Suprapubic skin (tissue), 4 donors: ENCODE measurements at places on chromosomes 5 and 9.
A peak's percentile ranks its signal among the peaks of the same experiment; 100 is the strongest.

GRCh38 chr5:76425928-76426804, 23.1 kb downstream of the IQGAP2 start:
- H3K27ac ChIP-seq: no peak overlapping the region
- no peaks in the 10 kb centered on the region for H3K36me3 ChIP-seq
- H3K27me3 ChIP-seq: no peaks in the 10 kb centered on the region
- no peak for DNase-seq

DNA sequence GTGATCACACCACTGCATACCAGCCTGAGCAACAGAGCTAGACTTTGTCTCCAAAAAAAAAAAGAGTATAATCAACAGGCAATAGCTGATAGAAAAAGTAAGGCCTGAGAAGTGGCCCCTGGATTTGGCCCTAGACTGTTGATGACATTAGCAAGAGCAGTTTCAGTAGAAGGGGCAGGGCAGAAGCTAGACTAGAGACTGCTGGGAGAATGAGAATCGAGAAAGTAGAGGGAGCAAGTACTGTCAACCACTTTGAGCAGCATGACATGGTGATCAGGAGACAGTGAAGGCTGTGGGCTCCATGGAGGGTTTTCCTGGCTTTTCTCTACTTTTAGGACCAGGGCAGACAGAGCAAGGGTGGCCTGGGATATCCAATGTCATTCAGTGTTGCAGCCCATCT, 34.9 kb upstream of the B4GALT1 start:
- no peaks in the 10 kb centered on the region for H3K36me3 ChIP-seq
- no peak for DNase-seq
- no peak overlapping the region for H3K27ac ChIP-seq
- H3K27me3 ChIP-seq: no peaks in the 10 kb centered on the region

- no peaks in the 10 kb centered on the region for H3K27me3 ChIP-seq
- no peak overlapping the region for H3K27ac ChIP-seq
- H3K4me3 ChIP-seq: no peak overlapping the region
- no peak for DNase-seq
- H3K36me3 ChIP-seq: no peaks in the 10 kb centered on the region
Measured at GRCh38 chr9:87431837-87432236, 65.8 kb upstream of the DAPK1 start.

- peaks cover 27% of the 10 kb centered on the region for H3K4me1 ChIP-seq
- peaks cover 23% of the 10 kb centered on the region for H3K27me3 ChIP-seq
- no peaks in the 10 kb centered on the region for H3K36me3 ChIP-seq
- DNase-seq: peak; percentile 78
Measured at GRCh38 chr5:120464627-120465435, 731 bp downstream of the PRR16 start.

GRCh38 chr5:72408127-72408526, 88.0 kb downstream of the PTCD2 start:
- H3K36me3 ChIP-seq: no peaks in the 10 kb centered on the region
- no peak overlapping the region for H3K4me3 ChIP-seq
- DNase-seq: no peak
- H3K27ac ChIP-seq: no peak overlapping the region

DNA sequence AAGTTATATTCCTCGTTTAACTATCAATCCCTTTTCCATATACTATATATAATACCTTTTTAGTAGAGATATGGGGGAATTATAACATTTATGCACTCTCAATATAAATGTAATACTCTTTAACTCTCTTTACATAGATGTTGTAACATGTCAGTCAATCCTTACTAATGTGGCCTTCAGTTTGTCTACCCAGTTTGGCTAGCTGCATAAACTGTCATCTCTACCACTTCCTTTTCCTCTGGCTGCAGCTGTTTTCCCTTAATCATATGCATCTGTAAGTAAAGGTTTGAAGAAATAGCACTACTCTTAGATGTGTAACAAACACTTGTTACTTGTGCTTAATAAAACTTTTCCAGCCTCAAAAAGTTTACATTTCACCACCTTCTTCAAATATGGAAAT, 13.4 kb downstream of the ABHD17B start:
- no peaks in the 10 kb centered on the region for H3K27me3 ChIP-seq
- H3K36me3 ChIP-seq: no peaks in the 10 kb centered on the region
- no peak overlapping the region for H3K4me3 ChIP-seq
- DNase-seq: no peak

DNA sequence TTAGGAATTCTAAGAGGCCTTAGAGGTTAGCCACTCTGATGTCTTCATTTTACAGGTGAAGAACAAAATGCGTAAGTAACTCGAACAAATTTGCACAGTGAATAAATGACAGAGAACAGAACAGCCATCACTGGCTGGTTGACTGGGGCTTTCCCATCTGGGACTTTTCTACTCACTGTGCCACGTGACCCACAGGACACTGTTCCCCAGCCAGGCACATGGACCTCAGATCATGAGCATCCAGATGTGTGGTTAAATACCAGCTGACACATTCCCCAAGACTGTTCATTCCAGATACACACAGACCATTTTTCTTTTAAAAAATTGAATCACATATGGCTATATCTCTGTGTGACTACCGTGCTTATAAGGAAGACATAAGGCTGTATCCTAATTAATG, 25.8 kb upstream of the MED10 start:
- no peak overlapping the region for H3K27ac ChIP-seq
- H3K4me3 ChIP-seq: no peak overlapping the region
- no peaks in the 10 kb centered on the region for H3K36me3 ChIP-seq
- no peak for DNase-seq
- peaks cover 6% of the 10 kb centered on the region for H3K4me1 ChIP-seq
- H3K27me3 ChIP-seq: no peaks in the 10 kb centered on the region
